ENCODE measurements at places on chromosomes 5 and 9. TPM values are rescaled to one million over a fixed set of nuclear protein-coding genes. Genes with fewer than 3 reads are reported as not detected.

The ZFP62 gene
- 9.0 TPM for polyA plus RNA-seq

- no peak overlapping the region for H3K27ac ChIP-seq
- no peaks in the 10 kb centered on the region for H3K36me3 ChIP-seq
- DNase-seq: no peak
- H3K4me1 ChIP-seq: peaks cover 6% of the 10 kb centered on the region
- no peak overlapping the region for H3K4me3 ChIP-seq
Observed at GRCh38 chr5:138460032-138460693, 5.1 kb upstream of the EGR1 start.

DNA sequence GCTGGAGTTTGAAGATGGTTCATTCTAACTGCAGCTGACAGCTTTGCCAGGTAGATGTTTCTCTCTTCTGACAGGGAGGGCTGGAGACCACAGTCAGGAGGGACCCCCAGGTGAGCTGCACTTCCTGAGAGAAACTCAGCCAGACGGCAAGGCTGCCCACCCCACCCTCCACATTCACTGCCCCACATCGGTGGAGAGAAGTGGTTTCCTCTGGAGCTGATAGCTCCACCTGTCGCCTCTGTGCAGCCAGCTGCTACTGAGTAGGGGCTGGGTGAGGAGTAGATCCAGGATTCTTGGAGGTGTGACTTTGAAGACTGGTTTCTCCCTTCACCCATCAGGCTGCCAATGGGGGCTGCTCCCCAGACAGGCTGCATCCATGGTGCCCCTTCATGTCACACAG is 175.0 kb downstream of the CARTPT start:
- H3K27me3 ChIP-seq: no peaks in the 10 kb centered on the region
- no peaks in the 10 kb centered on the region for H3K36me3 ChIP-seq
- H3K4me1 ChIP-seq: peaks cover 4% of the 10 kb centered on the region
- no peak overlapping the region for H3K27ac ChIP-seq
- no peak overlapping the region for H3K4me3 ChIP-seq
- no peak for DNase-seq

DNA sequence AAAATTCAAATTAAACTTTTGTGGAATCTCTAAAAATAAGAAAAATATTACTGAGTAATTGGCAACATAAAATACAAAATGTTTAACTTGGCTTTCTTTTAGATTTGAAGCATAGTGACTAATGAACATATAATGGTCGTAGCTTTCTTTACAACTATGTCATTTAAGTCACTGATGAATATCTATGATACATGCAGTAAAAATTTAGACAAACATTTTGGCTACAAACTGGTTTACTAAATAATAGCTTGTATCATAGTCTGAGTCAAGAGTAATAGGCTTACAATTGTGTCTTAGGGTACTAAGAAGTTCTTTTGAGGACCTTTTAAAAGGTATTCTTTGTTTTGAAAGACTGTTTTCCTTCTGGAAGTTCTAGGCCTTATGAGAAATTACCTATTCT is 2.0 kb upstream of the APC start:
- no peak overlapping the region for H3K27ac ChIP-seq
- H3K36me3 ChIP-seq: no peaks in the 10 kb centered on the region
- DNase-seq: no peak

The DNAH5 gene
- 0.74 TPM for polyA plus RNA-seq

DNA sequence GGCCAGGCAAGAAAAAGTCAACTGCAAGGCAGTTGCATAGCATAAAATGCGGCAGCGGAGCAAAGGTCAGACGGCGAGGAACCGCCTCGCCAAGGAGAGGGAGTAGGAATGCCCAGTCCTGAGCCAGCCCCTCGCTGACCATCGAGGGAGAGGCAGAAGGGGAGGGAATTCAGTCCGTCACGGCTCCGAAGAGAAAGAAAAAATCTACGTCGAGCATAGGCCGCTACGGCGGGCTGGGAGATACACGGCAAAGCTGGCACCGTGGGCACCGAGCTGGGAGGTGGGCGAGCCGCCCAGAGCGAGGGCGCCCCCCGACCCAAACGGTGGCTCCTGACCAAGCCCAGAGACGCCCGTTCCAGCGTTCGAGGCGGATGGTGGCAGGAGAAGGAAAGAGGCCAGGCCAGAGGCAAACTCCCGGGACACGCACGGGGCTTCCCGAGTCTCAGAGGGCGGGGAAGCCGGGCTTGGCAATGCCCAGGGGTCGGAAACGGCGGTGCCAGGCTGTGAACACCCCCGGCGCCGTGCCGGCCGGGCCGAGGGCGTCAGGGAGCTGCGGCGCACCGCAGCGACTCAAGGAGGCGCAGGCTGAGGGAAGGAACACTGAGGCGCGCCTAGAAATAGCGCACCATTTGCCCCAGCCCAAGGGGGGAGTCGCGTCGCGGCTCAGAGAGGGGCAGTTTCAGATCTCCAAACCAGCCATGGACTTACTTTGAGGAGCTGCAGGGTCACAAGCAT is 518 bp downstream of the SPRY4 start:
- DNase-seq: peak; percentile 60
- H3K4me3 ChIP-seq: peak overlapping the region; percentile 93
- no peaks in the 10 kb centered on the region for H3K27me3 ChIP-seq
- H3K4me1 ChIP-seq: peaks cover 57% of the 10 kb centered on the region

GRCh38 chr5:142686210-142686734 is 382 bp upstream of the FGF1 start:
- H3K27ac ChIP-seq: peak overlapping the region; percentile 95
- H3K27me3 ChIP-seq: no peaks in the 10 kb centered on the region
- no peak overlapping the region for H3K4me3 ChIP-seq
- peaks cover 15% of the 10 kb centered on the region for H3K4me1 ChIP-seq
- peak; percentile 50 for DNase-seq
- no peaks in the 10 kb centered on the region for H3K36me3 ChIP-seq

The BSPRY gene
- polyA plus RNA-seq: 0.03 TPM

DNA sequence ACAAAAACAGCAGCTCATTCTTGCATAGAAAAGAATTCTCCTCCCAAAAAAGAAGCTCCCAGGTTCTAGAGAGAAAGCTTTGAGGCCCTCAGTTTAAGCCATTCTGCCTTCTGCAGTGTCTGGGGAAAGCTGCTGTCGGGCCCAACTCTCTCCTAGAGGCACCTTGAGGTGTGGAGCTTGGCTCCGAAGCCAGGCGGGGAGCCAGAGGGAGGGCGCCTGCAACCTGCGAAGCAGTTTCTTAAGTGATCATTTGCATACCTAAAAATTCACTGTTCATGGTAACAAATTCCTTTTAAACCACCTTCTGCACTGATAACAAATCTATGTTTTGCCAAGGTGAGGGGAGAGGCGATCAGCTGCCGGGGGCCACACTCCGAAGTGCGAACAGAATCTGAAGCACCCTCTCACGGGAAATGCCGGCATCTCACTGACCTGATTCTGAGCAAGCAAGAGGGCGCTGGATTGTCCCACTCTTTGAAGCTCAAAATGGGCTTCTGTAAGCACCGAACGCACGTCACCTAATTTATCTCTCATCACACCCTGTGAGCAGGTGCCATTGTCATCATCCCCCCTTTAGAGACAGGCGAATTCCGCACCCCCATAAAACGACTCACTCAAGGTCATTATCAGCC is 86.1 kb downstream of the GTF3C4 start:
- DNase-seq: no peak
- H3K27ac ChIP-seq: no peak overlapping the region
- H3K4me3 ChIP-seq: no peak overlapping the region
- no peaks in the 10 kb centered on the region for H3K27me3 ChIP-seq
- H3K4me1 ChIP-seq: peaks cover 10% of the 10 kb centered on the region

DNA sequence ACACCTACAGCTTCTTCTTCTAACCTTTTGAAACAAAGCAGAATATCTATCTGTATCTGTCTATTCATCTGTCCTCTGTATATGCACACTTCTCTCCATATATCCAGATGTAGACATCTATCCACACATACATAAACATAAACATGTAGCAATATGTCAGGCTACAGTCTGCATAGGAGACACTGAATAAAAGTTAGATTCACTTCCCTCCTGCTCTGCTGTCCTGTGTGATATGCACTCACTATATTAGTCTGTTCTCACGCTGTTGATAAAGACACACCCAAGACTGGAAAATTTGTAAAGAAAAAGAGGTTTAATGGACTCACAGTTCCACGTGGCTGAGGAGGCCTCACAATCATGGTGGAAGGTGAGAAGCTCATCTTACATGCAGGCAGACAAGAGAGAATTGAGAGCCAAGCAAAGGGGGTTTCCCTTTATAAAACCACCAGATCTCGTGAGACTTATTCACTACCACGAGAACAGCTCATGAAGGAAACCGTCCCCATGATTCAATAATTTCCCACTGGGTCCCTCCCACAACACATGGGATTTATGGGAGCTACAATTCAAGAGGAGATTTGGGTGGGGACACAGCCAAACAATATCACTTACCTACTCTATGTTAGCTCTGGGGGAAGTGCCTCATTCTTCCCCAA is 24.1 kb downstream of the RANBP3L start:
- no peaks in the 10 kb centered on the region for H3K36me3 ChIP-seq
- H3K27me3 ChIP-seq: no peaks in the 10 kb centered on the region
- no peak overlapping the region for H3K4me3 ChIP-seq
- DNase-seq: no peak
- H3K27ac ChIP-seq: no peak overlapping the region

GRCh38 chr5:154002511-154003020 is 36.1 kb downstream of the FAM114A2 start:
- peaks cover 17% of the 10 kb centered on the region for H3K36me3 ChIP-seq
- no peak overlapping the region for H3K27ac ChIP-seq
- no peaks in the 10 kb centered on the region for H3K27me3 ChIP-seq
- no peak overlapping the region for H3K4me3 ChIP-seq

- H3K36me3 ChIP-seq: no peaks in the 10 kb centered on the region
- H3K4me3 ChIP-seq: no peak overlapping the region
- no peak overlapping the region for H3K27ac ChIP-seq
Observed at GRCh38 chr5:7436521-7436920, 40.6 kb downstream of the ADCY2 start.

The IFNA2 gene
- not detected for polyA plus RNA-seq

GRCh38 chr5:63233361-63233760 is 654.7 kb downstream of the LRRC70 start:
- no peak overlapping the region for H3K27ac ChIP-seq
- H3K36me3 ChIP-seq: no peaks in the 10 kb centered on the region
- H3K4me3 ChIP-seq: no peak overlapping the region
- H3K4me1 ChIP-seq: 0 out of 2 replicates have a peak, but pooled peaks cover under 1% of the 10 kb centered on the region
- no peaks in the 10 kb centered on the region for H3K27me3 ChIP-seq

GRCh38 chr5:1077491-1078020 is 34.3 kb downstream of the SLC12A7 start:
- no peak overlapping the region for H3K27ac ChIP-seq
- no peak for DNase-seq
- H3K4me1 ChIP-seq: no peaks in the 10 kb centered on the region
- no peaks in the 10 kb centered on the region for H3K27me3 ChIP-seq
- no peak overlapping the region for H3K4me3 ChIP-seq

The MCC gene
- polyA plus RNA-seq: 3.6 TPM

The HK3 gene
- 0.02 TPM for polyA plus RNA-seq

GRCh38 chr5:171614971-171615653 is 170.5 kb upstream of the SMIM23 start:
- H3K27me3 ChIP-seq: peaks cover 8% of the 10 kb centered on the region
- H3K36me3 ChIP-seq: no peaks in the 10 kb centered on the region
- H3K4me1 ChIP-seq: no peaks in the 10 kb centered on the region
- DNase-seq: peak; percentile 48

GRCh38 chr9:6566409-6567139 is 79.0 kb downstream of the GLDC start:
- no peak for DNase-seq
- H3K27me3 ChIP-seq: no peaks in the 10 kb centered on the region
- H3K27ac ChIP-seq: peak overlapping the region; percentile 100
- peak overlapping the region; percentile 21 for H3K4me3 ChIP-seq
- peaks cover 14% of the 10 kb centered on the region for H3K4me1 ChIP-seq

- peaks cover 55% of the 10 kb centered on the region for H3K4me1 ChIP-seq
- no peak overlapping the region for H3K4me3 ChIP-seq
Observed at GRCh38 chr5:56837956-56838355, 22.6 kb downstream of the MAP3K1 start.

- H3K4me3 ChIP-seq: no peak overlapping the region
- H3K4me1 ChIP-seq: no peaks in the 10 kb centered on the region
- H3K36me3 ChIP-seq: no peaks in the 10 kb centered on the region
- DNase-seq: no peak
Observed at GRCh38 chr5:102554728-102555127, 55.9 kb upstream of the SLCO6A1 start.

DNA sequence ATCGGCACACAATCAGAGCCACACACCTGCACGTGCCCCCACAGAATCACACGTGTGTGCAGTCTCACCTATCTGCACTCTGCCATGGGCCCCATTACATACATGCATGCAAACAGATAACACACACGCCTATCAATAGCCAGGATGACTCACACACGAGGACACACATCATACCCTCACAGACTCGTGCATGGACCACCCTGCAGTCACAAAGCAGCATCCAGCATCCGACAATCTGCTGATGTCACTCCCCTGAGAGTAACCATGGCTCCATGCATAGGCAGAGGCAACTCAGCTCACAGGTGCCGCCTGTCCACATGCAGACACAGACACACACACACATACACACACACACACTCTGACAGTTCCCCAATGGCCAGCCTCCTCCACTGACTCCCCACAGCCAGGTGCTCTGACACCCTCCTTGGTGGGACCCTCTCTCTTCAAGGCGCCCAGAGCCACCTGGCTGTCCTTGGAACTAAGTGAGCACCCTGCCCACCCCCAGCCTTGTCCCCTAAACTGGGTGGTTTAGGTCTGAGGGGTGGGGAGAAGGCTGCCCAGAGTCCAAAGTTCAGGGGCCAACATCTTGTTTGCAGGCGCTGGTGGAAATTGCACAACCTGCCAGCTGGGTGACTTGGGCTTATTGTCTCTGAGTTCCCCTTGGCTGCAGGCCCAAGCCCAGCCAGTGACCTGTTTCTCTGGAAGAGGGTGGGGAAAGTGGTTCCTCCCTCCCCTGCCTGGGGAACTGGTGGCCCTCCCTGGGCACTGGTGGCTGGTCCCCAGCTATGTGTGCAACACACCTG is 34.6 kb upstream of the NEK6 start:
- H3K36me3 ChIP-seq: no peaks in the 10 kb centered on the region
- H3K4me3 ChIP-seq: no peak overlapping the region
- DNase-seq: no peak
- H3K4me1 ChIP-seq: no peaks in the 10 kb centered on the region

DNA sequence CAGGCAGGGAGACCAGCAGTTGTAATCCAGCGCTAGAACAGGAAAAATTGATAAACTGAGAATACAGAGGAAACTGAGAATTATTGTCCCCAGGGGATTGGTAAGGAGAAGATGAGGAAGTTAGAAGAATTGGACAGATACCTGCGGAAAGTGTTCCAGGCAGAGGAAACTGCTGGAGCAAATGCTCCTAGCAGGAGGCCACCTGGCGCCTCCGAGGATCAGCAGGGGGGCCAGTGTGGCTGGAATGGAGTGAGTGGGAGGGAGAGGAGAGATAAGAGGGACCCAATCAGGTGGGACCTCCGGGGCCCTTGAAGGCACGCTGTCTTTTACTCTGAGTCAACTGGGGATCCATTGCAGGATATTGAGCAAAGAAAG is 695 bp upstream of the ANXA6 start:
- no peaks in the 10 kb centered on the region for H3K27me3 ChIP-seq
- H3K36me3 ChIP-seq: no peaks in the 10 kb centered on the region
- peaks cover 31% of the 10 kb centered on the region for H3K4me1 ChIP-seq
- peak overlapping the region; percentile 82 for H3K4me3 ChIP-seq
- H3K27ac ChIP-seq: no peak overlapping the region

Data from SK-N-SH (cell line).